T-helper 1 cell (primary cell): ENCODE measurements at places on chromosomes 5 and 9.

DNA sequence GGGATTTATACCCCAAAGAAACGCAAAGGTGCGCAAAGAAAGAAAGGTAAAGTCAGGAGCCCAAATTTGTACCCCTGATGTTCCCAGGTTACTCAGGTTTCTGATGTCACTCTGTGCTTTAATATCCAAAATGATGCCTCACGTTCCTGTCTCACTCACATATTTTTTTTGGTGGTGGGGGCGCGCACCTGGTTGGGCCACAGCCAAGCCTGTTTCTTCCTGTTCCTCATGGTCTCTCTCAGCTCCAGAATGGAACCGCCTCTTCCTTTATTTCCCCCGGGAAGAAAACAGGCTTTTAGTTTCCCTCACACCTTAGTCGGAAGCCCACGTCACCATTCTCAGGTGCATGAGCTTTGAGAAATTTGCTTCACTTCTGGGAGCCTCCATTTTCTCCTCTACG is 118.3 kb upstream of the BOD1 start:
- DNase-seq = no peak

DNA sequence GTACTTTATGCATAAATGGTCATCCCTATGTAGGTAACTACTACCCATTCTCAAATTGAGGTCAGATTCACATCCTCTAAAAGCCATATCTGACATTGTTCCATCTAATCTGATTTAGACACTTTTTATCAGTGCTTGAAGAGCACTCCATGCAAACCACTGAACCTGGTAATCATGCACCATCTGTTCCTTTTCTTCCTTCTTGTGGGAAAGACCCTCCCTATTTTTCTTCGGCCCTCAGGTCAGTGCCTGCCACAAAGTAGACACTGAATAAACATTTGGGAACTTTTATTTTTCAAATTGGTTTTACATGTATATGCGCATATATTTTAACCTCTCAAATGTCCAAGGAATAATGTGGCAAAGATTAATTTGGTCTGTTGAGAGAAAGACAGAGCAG is 26.0 kb upstream of the PDE4D start:
- DNase-seq = no peak

GRCh38 chr9:77915744-77916143 is 115.9 kb downstream of the GNAQ start:
- no peak for DNase-seq

- no peak for DNase-seq
Measured at GRCh38 chr9:20405616-20406015, 216.7 kb downstream of the MLLT3 start.

GRCh38 chr5:173247510-173247909 is 12.5 kb upstream of the NKX2-5 start:
- no peak for DNase-seq

DNA sequence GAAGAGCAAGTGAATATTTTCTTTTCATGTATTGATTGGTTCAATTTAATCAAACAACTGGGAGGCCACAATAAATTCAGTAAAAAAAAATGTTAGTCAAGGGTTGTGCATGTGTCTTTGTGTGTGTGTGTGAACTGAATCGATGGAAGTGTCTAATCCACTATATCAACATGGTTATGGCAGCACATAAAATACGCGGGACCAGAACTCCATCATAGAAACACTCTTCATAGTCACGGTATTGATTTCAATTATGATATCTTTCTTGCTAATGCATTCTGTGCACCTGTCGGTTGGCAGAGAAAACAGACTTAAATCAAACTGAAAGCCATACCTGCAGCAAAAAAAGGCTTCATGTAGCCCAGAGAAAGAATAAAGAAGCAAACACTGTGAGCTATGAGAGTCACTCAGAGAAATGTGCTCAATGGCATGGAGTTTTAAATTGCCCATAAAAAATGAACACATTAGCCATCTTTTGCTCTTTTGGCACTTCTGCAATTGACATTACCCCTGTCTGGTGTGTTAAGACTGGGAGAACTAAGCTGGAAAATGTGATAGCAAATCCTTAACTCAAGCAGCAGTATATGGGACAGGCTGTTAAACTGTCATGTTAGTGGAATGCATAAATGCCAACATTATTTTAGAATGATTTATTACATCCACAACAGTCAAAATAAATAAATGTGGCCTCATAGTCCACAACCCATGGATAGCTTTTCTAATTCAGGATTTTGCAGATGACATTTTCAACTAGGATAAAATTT is 642.4 kb upstream of the C9orf72 start:
- no peak for DNase-seq

GRCh38 chr5:55305345-55305744 is 2.1 kb downstream of the DHX29 start:
- DNase-seq = no peak

- DNase-seq = no peak
Measured at GRCh38 chr5:32445287-32445758, 783 bp upstream of the ZFR start.

DNA sequence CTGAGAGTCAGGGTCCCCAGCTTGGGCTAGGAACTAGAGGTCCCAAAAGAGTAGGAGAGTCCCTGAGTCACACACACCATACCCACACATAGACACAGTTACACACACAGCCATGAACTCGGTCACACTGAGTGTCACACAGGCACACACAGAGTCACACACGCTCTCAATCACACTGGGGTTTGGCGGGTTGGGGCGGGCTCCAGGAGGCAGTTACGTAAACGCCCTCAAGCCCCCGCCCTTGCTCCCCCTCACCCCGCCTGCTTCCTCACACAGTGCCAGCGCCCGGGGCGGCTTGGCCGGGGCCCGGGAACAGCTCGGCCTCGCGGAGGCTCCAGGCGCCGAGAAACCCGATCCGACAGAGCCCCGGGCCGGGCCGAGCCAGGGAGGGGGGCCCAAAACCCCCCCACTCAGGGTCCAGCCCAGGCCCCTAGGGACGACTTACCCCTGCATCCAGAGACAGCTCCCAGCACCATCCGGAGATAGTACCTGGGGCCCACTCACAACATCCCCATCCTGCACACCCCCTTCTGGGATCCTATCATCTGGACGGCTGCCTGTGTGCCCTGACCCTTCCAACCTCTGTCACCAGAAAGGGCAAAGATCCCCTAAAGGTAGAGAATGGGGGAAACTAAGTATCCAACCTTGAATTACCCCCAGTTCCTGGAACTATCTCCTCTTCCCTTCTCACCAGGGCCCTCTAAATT is 3.5 kb upstream of the CNTFR start:
- DNase-seq = no peak

DNA sequence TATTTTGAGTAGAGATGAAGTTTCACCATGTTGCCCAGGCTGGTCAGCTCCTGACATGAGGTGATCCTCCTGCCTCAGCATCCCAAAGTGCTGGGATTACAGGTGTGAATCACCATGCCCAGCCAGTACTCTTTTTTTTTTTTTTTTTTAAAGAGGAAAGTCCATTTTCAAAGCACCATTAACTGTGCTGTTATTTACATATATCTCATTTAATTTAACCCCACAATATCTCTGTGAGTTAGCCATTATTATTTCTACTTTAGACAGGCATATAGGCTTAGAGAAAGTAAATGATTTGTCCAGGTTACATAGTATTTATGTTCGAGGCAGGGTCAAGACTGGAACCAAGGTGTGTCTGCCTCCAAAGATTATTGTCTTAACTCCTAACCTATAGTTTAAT is 50.7 kb downstream of the ATG10 start:
- no peak for DNase-seq

DNA sequence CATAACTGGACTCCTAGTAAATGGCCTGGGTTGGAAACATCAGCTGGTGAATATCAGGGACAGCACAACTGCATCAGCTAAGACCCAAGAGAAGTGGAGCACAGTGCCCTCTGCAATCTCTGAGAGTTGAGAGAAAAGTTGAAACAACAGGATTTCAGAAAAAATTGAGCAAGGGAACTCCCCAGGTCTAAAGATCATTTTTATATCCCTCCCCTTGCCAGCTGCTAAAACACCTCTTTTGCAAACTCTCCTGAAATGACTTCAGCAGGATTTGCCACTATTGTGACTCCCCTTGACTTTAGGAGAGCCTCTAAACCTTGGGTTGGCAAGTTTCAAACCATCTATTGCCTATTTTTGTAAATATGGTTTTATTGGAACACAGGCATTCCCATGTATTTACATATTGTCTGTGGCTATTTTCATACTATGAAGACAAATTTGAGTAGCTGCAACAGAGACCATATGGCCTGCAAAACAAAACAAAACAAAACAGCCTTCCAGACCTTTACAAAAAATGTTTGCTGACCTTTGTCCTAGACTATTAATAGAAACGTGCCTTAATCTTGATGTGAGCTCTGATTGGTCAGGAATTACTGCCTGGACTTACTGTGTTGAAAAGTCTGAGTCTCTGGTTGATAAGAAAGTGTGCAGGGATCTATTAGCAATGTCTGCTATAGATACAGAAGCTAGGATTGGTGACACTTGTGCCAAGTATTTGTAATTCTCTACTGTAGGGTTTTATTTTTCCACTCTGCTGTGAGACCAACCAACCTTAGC is 37.7 kb upstream of the PLPPR1 start:
- DNase-seq = no peak

DNA sequence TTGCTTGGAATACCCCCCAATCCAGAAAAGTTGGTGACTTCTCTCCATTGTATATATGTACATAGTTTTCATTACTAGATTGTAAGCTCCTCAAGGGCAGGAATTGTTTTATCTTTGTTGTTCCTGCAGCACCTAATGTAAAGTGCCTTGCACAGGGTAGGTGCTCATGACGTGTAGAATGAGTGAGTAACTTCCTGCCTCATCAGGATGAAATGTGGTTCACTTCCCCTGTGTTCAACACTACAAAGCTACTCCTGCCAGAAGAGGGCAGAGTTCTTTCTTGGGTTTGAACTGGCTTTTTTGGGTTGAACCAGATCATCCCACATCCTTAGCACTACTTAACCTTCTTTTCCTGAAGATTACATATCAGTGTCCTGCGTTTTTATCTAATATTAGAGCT is 23.9 kb downstream of the GTF3C4 start:
- DNase-seq = peak; percentile 37

- no peak for DNase-seq
Measured at GRCh38 chr9:15542624-15543023, 10.2 kb upstream of the CCDC171 start.

DNA sequence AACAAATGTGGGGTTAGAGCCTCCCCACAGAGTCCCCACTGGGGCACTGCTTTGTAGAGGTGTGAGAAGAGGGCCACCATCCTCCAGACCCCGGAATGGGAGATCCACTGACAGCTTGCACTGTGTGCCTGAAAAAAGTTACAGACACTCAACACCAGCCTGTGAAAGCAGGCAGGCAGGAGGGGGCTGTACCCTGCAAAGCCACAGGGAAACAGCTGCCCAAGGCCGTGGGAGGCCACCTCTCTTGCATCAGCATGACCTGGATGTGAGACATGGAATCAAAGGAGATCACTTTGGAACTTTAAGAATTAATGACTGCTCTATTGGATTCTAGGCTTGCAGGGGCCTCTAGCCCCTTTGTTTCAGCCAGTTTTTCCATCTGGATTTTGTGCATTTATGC is 782.3 kb downstream of the BRINP1 start:
- DNase-seq = no peak

- DNase-seq = no peak
Measured at GRCh38 chr9:110426052-110426709, 88.5 kb upstream of the TXNDC8 start.

DNA sequence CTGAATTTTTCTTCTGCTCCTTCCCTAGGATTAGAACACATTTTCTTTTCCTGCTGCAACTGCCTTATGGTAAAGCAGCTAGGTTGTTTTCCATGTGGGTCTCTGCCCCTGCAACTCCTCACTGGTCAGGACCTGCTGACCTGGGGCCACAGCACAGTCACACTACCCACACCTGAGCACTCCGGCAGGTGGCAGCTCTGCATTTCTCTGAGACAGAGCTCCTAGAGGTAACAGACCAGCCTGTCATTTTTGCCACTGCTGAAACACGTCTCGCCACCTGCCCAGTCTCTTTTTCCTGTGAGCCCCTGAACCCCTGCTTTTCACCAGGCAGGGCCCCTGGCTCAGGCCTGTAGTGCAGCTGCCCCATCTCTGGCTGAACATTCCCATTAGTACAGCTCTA is 609.6 kb downstream of the HINT1 start:
- no peak for DNase-seq

DNA sequence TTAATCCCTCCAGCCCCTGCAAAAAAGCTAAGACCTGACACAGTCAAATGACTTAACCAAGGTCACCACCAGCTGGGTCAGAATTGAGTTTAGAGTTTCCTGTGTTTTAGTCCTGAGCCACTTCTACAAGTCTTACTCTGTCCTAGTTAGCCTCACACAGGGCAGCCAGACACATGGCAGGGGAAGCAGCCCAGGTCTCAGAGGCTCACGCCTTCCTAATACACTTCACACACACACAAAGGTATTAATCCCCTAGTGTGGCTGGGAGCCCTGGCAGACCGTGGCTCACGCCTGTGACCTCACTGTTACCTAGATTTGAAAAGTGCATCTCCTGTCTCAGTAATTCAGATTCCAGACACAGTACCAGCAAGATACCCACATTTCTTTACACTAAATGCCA is 77.4 kb upstream of the WWC1 start:
- DNase-seq = no peak

GRCh38 chr5:10701567-10702039 is 59.4 kb downstream of the DAP start:
- peak; percentile 10 for DNase-seq

- DNase-seq = no peak
Measured at GRCh38 chr5:16461782-16462181, 3.8 kb downstream of the ZNF622 start.

DNA sequence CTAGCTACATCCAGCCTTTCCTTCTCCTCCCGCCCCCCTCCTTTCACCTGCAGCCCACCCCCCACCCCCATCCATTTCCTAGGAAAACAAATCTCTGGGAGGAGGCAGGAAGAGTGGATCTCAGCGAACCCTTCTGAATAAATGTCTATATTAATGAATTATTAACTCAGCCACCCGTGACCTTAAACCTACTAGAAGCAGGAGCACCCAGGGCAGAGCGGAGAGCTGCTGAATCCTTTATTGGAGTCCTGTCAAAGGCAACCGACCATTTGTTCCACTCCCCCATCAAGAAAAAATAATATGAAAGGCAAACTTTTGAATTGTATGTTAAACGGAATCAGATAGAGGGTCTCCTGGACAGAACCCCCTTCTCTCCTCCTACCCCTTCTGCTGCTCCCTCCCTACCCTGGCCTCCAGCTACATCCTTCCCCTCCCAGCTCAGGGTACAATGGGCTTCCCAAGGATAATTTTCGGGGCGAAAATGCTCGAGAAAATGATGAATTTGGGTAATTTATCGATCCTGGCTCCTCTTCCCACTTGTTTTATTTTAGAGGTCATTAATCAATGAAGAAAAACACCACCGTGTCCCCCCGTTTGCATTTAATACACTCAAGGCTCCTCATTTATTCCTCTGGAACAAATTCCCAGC is 3.3 kb upstream of the PRDM6 start:
- no peak for DNase-seq

DNA sequence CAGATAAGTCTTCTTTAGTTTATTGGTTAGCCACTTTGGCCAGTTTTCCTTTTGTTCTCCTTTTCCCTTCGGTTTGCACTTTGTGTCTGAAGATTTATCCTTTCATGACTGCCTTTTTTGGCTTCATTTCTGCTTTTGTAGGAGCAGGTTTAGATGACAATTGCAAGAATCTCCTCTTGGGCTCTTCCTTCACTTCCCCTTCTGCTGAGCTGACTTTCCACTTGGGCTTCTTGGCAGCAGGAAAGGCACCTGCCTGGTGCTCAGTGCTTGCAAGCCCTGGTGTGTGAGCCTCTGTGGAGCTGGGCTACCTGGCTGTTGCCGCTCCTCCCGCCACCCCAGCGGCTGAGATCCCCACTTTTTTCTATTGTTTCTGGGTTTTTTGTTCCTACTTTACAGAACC is 7.3 kb downstream of the CCDC112 start:
- DNase-seq = no peak
